H9 (cell line): ENCODE measurements at places on chromosomes 1 and 21. TPM values are rescaled to one million over a fixed set of nuclear protein-coding genes. Genes with fewer than 3 reads are reported as not detected.
A peak's percentile ranks its signal among the peaks of the same experiment; 100 is the strongest.

The DNALI1 gene
- 18.0 and 18.9 TPM in 2 replicates for total RNA-seq

The SPRR3 gene
- total RNA-seq, result not detected in 2 replicates

The ICOSLG gene
- 6.6 and 6.8 TPM in 2 replicates for total RNA-seq

DNA sequence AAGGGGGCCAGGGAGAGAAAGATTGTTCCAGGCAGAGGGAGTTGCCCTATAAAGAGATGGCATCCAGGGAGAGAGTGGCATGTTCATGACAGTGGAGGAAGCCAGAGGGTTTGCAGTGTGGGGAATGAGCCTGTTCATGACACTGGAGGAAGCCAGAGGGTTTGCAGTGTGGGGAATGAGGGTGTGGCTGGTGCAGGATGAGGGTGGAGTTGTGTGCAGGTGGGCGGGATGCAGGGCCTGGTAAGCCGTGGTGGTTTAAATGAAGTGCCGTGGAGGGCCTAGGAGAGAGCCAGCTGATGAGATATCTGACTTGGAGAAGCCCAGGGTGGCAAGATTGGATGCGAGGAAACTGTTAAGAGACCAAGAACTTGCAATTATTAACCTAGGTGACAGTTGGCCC, 131.8 kb downstream of the CAMTA1 start:
- no peak for DNase-seq

DNA sequence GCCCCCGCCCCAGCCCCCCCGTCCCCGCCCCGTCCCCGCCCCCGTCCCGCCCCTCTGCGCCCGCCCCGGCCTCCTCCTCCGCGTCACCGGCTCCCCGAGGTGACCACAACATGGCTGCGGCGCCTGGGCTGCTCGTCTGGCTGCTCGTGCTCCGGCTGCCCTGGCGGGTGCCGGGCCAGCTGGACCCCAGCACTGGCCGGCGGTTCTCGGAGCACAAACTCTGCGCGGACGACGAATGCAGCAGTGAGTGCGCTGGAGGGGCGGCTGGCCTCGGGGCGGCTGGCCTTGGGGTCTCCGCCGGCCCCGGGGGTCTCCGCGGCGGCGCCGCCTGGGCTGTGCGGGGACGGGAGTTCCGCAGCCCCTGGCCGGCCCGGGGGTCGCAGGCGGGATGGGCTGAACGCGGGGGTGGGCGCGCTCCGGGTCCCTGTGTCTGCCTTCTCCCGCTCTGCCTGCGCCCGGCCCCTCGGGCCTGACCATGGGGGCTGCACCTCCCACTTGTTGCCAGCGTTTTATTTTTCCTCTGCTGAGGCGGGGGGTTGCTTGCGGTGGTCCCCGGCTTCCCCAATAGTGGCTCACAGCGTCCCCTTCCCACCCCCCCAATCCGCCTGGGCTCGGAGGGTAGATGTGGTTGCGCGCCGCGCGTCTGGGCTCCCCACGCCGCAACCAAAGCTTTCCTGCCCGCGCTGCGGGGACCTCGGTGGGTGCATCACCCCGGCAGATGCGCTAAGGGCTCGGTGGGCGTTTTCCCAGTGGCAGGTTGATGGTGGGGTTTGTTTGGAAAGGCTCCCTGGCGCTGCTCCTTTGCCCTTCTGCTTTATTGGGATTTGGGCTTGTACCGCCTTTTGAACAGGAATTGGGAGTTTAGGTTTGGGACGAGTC, at the start of gene MIA3:
Gene MIA3 (plus strand): TSS at position 97 of the 879 bp plus-strand sequence. CDS start 14 bp downstream, at position 111.
- DNase-seq, result peak; percentile 29

DNA sequence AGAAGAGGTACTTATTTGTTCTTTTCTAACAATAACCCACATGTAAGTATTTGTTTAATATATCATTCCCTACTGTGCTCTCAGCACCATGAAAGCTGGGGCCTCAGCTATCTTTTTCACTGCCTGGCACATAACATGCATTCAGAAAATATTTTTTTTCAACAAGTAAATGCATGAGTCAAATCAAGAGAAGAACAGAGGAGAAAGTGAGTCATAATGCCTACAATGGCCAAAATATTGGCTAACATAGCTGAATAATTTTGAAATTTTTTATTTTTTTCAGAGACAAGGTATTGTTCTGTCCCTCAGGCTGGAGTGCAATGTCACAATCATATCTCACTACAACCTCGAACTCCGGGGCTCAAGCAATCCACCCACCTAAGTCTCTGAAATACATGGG, 252.2 kb upstream of the ADAMTS5 start:
- no peak for DNase-seq

DNA sequence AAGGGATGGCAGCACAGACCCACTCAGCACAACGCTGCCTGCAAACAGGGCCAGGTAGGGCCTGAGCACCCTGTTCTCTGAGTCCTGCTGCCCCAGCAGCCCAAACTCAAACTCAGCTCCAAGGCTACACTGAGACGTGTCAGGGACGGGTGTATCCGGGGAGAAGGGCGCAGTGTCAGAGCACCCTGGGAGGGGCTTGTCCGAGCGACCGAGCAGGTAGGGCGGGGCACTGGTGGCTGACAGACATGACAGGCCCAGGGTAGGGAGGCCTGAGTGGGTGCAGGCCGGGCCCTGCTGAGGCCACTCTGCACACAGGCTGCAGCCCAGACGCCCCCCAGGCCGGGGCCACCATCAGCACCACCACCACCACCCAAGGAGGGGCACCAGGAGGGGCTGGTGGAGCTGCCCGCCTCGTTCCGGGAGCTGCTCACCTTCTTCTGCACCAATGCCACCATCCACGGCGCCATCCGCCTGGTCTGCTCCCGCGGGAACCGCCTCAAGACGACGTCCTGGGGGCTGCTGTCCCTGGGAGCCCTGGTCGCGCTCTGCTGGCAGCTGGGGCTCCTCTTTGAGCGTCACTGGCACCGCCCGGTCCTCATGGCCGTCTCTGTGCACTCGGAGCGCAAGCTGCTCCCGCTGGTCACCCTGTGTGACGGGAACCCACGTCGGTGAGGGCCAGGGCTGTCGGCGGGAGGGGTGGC, 5.5 kb downstream of the SCNN1D start:
- peak; percentile 33 for DNase-seq

- DNase-seq, result no peak
These were observed 320.9 kb downstream of the ASTN1 start for GRCh38 chr1:176843352-176844297.

GRCh38 chr21:45850181-45850580, 131.4 kb upstream of the COL6A1 start:
- DNase-seq, result peak; percentile 7

GRCh38 chr1:58986996-58987767, 203.3 kb upstream of the JUN start:
- DNase-seq, result no peak

- no peak for DNase-seq
These were observed 113.1 kb downstream of the ATP5PO start for GRCh38 chr21:33802481-33802880.

GRCh38 chr1:44775930-44776729, 790 bp downstream of the RPS8 start:
- DNase-seq, result no peak
